ENCODE measurements at places on chromosomes 16 and 17.

GRCh38 chr16:88499292-88499691, 46.2 kb downstream of the ZFPM1 start:
- DNase-seq: no peak

DNA sequence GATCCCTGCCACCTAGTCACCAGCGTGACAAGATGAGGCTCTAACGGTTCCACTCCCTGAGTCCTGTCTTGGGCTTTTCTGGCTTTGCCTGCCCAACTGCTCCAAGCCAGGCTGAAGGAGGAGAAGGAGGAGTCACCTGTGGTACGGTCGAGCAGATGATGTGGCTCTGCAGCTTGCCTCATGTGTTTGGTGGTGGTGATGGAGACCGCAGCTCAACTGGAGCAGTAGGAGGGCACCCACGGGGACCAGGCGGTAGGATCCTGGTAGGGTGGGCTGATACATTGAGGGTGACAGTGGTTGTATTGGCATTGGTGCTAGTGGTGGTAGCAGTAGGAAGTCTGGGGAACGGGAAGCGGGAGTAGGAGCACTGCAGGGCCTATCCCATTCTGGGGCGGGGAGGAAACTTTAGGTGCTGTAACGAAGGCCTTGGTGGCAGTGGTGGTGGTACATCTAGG, 202.8 kb upstream of the WSB1 start:
- DNase-seq: no peak

- DNase-seq: no peak
Measured at GRCh38 chr17:32158870-32159585, 16.7 kb downstream of the RHOT1 start.

DNA sequence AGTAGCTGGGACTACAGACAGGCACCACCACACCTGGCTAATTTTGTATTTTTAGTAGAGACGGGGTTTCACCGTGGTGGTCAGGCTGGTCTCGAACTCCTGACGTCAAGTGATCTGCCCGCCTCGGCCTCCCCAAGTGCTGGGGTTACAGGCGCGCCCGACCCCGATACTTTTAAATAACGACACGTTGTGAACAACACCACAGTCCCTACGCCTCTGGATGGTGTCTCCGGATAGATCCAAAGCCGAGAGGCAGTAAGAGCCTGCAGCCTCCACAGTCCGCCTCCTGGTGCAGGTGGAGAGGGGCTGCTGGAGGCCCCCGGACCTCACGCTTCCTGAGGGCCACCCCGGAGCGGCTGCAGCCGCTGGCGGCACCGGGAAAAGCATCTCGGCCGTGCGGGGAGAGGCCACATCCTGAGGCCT, 741 bp upstream of the TLCD3A start:
- DNase-seq: no peak

DNA sequence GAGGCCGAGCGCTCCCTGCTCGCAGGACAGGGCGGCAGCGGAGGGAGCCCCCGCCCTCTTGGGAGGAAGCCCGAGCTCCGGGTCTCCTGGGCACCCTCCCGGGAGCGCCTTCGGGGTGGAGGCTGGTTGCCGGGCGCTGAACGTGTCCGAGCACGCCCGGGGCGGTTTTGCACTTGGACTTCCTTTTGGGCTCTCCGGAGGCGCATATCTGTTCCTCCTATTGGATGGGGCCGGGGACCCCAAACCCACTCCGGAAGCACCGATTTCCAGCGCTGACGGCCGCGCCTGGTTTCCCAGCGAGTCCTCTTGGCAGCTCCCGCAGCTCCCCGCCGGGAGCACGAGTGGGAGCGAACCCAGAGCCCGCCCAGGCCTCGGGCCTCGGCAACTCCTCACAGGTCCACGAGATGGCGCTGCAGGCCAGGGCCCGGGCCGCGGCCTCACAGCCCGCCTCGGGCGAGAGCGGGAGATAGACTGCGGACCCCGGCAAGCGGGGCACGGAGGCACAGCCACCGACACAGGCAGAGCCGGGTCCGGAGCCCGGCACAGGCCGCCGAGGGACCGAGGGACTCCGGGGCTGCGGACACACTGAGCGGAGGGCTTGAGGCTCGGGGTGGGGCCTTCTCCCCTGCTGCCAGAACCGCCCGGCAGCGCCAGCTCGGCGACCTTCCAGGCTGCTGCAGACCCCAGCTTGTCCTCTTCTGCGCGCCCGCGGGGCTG, 12.7 kb downstream of the TBX2 start:
- DNase-seq: peak; percentile 74
